AG04449 (cell line): ENCODE measurements at places on chromosomes 3 and 15.

DNA sequence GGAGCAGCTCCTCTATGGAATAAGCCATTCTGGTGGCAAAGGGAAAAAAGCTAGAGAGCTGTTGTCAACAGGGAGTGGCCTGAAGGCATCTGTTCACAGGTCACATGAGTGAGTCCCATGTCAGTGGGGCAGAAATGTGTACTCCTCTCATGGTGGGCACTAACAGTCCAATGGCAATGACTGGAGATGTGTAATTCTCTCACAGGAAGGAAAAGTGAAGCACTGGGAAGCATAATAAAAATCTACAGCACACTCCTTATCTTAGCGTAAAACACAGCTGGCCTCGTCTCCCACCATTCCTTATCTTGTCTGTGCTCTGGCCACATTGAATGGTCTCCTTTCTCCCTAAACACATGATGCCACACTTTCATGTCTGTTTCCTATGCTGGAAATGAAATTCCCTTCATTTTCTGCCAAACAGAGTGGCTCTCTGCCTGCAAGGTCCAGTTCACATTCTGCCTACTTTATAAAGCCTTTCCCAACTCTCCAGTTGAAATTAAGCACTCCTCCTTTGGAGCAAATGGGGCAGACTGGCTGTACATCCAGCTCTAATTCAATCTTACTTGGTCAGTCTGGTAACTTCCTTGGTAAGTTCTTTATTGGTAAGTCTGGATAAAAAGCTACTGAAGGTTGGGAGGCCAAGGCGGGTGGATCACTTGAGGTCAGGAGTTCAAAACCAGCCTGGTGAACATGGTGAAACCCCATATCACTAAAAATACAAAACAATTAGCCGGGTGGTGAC lies 139.8 kb downstream of the RPL22L1 start:
- DNase-seq: no peak

- DNase-seq: no peak
Observed at GRCh38 chr3:24832891-24833290, 338.2 kb upstream of the THRB start.

DNA sequence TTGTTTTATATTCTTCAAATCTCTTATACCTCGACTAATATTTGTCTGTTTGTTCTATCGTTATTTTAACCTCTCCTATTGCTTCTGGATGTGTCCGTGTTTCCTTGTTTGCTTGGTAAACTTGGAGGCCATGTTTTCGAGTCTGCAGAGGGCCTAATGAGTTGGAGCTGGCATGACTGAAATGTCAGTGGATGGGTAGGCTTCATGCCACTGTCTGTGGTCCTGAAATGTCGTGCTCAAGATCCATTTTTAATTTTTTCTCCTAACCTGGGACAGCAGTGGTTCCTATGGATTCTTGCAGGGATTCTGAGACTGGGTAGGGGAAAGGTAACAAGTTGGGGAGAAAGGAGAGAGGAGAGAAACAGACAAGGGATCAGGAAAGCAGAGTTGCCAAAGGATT lies 18.8 kb upstream of the GASK1A start:
- DNase-seq: no peak

DNA sequence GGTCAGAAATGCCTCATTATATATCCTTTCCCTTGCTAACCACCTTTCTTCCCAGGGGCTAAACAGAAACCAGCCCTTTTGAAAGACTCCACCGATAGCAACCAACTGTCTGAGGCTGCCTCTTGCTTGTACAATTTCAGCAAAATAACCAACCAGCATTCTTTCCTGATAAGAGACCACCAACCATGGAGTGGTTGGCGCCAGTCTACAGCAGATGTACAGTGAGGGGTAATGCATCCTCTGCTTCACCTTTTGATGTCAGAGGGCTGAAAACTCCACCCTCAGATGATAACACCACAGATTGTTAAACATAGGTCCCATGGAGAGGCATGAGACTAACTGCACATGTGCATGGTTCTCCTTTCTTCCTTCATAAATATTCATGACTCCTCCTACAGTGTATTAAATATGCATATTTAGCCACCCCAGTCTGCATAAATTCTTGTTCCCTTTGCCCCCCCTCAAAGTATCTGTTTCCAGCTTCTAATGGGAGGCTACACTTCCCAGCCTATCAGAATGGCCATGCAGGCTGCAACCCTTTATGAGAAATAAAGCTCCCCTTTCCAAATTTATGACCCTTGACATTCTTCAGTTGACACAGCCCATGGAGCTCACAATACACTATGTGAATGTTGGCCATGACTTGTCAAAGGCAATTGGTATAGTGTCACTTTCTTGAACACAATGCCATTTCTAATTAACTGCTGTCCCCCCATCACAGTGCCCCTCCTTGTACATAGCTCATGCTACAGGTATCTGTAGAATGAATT lies 48.3 kb downstream of the GABRB3 start:
- DNase-seq: no peak

- no peak for DNase-seq
Observed at GRCh38 chr15:67446449-67446848, 74.5 kb upstream of the C15orf61 start.

DNA sequence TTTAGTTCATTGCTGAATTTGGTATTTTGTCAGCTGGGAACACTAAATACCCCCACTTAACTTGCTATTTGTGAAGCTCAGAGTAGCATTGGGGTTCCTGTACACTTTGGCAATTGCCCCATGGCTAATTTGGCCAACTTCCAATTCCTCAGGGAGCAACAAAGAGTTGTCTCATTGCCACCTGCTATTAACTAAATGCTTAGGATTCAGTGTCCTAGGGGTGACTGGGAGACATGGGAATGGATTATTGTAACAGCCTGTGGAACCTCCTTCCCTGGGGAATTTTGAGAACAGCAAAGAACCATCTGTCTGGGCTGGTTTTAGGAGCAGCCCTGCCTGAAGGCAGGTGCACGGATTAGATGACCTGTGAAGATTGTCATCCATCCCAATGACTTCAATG lies 437.4 kb upstream of the TPRG1 start:
- no peak for DNase-seq

DNA sequence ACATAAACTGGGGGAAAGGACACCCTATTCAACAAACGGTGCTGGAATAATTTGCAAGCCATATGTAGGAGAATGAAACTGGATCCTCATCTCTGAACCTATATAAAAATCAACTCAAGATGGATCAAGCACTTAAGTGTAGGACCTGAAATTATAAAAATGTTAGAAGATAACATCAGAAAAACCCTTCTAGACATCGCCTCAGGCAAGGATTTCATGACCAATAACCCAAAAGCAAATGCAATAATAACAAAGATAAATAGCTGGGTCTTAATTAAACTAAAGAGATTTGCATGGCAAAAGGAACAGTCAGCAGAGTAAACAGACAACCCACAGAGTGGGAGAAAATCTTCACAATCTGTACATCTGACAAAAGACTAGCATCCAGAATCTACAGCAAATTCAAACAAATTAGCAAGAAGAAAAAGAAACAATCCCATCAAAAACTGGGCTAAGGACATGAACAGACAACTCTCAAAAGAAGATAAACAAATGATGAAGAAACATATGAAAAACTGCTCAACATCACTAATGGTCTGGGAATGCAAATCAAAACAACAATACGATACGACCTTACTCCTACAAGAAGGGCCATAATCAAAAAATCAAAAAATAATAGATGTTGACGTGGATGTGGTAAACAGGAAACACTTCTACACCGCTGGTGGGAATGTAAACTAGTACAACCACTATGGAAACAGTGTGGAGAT lies 408.7 kb downstream of the CNTN6 start:
- DNase-seq: no peak

- no peak for DNase-seq
Observed at GRCh38 chr3:50405249-50405648, 45.9 kb upstream of the TMEM115 start.

- no peak for DNase-seq
Observed at GRCh38 chr3:134353831-134354611, 20.2 kb downstream of the AMOTL2 start.

GRCh38 chr3:23537101-23537551 lies 268.6 kb upstream of the UBE2E1 start:
- DNase-seq: no peak

GRCh38 chr15:100944986-100945385 lies 25.8 kb downstream of the LRRK1 start:
- no peak for DNase-seq

- DNase-seq: no peak
Observed at GRCh38 chr15:52689562-52689961, 10.4 kb upstream of the ATOSA start.
